ENCODE measurements at places on chromosomes 6 and 20. TPM values are rescaled to one million over a fixed set of nuclear protein-coding genes. Genes with fewer than 3 reads are reported as not detected.

Gene BCAS1
- not detected for polyA plus RNA-seq

Gene SLC17A3
- polyA plus RNA-seq, result not detected

Gene DUSP15
- 5.4 TPM for polyA plus RNA-seq

Gene SYNJ2
- 40.0 TPM for polyA plus RNA-seq

Gene C2
- 0.43 TPM for polyA plus RNA-seq

Gene COL9A3
- 1.3 TPM for polyA plus RNA-seq
